ENCODE measurements at places on chromosomes 6 and 20.

GRCh38 chr6:85127168-85127498, 322.8 kb upstream of the NT5E start:
- DNase-seq, result no peak

- DNase-seq, result no peak
Observed at GRCh38 chr20:33817411-33817810, 6.3 kb downstream of the CHMP4B start.

DNA sequence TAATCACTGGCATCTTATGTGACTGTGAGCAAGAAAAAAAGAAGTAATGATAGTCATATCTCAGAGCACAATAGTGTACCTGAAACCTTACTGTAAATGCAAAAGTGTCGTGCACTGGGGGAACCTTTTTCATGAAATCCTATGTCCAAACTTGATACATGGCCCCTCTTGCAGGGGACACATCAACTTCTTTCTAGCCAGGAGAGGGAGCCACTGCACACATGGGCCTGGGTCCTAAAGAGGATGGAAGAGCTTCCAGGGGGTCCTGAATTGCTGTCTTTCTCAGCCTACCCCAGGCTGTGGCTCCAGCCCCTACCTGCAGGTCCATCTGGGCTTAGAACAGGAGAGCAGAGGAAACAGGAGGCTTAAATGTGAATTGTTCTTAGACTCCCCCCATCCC, 165.7 kb downstream of the SOD2 start:
- DNase-seq, result no peak

- no peak for DNase-seq
Observed at GRCh38 chr20:47854687-47855212, 69.5 kb upstream of the SULF2 start.

DNA sequence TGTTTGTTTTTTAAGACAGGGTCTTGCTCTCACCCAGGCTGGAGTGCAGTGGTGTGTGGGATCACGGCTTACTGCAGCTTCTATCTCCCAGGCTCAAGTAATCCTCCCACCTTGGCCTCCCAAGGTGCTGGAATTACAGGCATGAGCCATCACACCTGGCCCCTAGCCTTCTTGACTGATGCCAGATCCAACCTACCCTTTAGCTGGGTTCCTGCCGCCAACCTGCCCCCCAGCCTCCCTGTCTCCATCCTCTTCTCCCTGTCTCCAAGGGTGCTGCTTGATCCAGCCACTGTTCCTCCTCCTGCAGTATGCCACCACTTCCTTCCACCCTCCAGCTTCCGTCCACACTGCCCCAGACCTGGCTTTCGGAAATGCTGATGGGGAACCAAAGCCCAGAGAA, 3.2 kb upstream of the C20orf144 start:
- no peak for DNase-seq

DNA sequence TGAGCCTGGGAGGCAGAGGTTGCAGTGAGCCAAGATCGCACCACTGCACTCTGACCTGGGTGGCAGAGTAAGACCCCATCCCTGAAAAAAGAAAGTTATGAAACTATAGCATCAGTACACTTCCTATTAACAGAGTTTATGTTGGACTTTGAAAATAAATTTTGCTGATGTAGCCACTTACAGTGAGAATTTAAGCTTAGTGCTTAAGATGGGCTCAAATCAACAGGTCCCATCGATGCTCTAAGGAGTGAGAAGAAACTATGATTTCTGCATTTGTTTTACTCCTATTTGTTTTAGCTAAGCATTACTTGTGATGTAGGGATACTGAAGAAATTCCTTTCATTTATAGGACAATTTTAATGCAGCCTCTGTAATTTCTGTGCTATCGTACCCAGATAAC, 93.3 kb upstream of the CLDN20 start:
- no peak for DNase-seq

- no peak for DNase-seq
Observed at GRCh38 chr20:15241681-15242080, 904.3 kb upstream of the FLRT3 start.

DNA sequence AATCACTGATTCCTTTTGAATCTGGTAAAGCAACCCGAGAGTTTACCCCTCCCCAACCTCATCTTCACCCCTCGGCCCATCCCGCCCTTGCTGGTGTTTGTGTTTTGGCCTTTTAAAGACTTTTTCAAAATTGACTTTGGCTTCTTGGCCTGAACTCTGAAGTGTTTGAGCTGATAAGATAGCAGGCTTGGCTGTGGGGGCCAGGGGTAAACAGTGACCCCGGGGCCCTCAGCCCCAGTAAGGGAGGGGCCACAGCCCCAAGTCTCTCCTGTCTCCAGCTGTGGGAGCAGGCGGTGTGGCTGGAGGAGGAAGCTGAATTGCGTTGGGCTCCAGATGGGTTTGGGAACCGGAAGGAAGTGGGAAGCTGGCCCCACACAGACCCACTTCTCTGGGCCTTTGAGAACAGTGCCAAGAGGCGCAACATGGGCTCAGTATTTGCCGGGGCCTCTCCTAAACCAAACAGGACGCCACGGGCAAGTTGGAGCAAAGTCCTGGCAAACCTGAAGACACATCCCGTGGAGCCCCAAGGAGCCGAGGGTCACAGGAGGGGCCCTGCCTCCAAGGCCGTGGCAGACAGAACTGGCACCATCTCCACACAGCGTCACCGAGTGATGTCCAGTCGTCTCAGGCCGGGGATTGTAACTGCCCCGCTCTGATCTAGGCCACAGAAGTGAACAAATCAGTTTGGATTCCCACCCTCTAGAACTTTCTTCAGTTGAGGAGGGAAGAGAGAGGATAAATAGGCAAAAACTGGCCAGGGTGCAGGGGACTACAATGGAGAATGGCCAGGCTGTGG, 54.3 kb upstream of the PTPN1 start:
- no peak for DNase-seq

DNA sequence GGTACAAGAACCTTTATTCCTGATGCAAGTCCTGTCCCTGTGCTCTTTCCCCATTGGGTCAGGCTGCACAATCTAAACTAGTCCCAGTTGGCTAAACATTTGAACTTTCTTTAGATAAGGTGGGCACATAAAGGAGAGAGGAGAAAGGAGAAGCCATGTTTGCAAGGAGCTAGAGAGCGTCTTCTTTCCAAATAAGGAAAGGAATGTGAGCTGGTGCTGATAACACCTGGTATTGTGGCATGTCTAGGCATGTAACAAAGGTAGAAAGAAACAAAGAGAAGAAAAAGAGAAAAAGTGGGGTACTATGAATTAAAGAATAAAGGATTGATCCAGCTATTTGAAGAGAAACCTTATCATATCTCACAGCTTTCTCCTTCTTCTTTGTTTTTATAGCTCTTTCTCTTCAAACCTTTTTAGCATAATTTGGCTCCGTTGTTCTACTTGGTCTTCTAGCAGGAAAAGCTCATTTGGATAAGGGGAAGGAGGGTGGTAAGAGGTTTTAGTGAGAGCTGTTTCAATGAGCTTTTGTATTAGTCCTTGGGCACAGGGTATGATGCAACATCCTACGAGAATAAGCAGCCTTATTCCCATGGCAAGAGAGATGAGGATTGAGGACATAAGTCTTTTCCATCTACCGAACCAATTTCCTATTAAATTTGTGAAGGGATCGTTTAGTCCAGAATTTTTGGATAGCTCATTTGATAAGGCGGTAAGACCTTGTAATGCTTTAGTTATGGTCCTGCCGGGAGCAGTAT, 415.5 kb upstream of the MAN1A1 start:
- DNase-seq, result no peak

DNA sequence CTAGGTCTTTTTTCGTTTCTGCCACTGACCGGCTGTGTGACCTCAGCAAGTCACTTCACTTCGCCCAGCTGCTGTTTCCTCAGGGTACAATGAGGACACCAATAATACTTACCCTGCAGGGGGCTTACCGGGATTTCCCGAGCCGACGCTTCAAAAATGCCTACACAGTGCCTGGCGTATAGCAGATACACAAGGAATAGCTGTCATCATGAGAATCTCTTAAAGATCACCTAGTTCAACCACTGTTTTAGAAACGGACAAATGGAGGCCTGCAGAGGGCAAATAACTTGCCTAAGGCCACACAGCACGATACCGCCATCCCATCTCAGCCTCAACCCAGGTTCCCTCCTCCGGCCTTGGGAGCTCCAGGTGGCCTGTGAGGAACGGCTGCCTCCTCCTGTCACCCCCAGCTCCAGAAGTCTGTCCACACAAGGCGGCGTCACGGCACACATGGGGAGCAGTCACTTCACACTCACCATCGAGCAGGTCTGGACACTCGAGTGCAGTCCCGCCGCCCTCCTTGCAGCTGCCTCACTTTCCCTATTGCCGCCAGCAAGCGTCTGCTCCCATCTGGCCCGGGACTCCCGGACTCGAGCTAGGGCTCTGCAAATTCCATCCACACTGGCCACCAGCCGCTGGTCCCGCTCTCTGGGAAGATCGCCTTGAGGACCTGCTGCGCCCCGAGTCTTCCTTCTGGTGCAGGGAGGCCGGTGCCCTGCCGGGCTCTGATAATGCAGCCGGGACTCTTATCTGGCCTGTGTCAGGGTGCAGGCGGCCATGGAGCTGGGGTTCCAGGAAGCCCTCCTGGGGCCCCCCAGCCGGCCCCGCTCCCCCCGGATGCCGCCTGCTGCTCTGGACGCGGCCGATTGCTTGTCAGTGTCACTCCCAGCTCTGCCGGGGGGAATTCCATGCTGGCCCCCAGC, at the start of gene RIPOR3:
Gene RIPOR3, minus strand, starts transcription at position 893 of the 923 bp plus-strand sequence. Its CDS starts 414 bp downstream, at position 479.
- DNase-seq, result no peak

GRCh38 chr20:20897145-20897544, 184.7 kb upstream of the RALGAPA2 start:
- DNase-seq, result no peak

- DNase-seq, result no peak
Observed at GRCh38 chr6:91097364-91097763, 510.5 kb upstream of the MAP3K7 start.

DNA sequence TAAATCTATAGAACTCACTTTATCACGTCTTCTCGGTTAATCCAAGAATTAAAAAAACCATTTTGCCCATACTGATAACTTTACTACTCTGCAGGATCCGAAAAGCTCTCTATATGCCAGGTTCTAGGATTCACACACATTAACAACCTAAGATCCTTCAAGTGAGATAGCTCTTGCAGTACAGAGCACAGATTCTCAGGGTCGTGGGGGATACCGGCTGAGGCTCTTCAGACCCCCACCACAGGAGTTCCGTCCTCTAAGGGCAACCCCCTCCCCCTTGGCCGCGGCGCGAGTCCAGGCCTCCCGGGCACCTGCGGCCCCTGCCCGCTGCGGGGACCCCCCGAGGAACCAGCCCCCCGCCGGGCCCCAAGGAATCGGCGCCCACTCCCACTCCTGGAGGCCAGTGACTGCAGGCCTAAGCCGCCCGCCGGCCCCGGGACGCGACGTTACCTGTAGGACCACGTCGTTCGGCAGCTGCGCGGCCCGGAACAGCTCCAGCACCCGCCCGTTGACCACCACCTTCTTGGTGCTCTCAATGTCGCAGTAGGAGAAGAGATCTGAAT, 892 bp downstream of the REPS1 start:
- DNase-seq, result no peak

GRCh38 chr6:31498748-31499147, 803 bp downstream of the MICB start:
- no peak for DNase-seq

DNA sequence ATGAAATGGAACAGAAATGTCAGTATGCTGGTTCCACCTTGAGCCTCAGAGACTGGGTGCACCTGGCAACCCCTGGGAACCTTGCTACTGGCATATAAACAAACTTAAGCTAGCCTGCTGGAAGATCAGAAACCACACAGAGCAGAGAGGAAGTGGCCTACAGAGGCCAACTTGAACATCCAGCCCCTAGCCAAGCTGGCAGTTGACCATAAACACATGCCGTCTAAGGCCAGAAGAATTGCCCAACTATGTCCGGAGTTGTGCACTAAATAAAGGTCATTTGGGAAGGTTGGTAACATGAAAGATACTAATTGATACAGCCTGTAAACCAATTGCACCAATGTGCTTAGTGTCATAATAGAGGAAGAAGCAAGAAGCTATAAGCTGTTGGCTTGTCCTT, 266.6 kb upstream of the BTBD3 start:
- DNase-seq, result no peak

- no peak for DNase-seq
Observed at GRCh38 chr6:38100380-38100779, 280.9 kb downstream of the ZFAND3 start.

DNA sequence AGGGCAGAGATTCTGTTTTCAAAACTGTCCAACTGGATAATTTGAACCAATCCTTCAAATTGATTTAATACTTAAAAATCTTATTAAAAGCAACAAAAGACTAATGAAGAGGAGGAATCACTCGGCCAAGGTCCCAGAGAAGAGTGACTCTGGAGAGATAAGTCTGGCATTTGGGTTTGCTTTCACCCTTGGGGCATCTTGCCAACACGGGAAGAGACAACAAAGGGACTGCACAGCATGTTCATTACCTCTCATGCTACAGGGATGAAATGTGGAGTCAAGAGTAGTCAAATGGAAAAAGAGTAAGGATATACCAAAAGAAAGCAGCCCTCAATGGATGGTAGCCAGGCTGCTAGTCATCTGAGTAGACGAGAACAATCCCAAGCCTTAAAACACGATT, 68.2 kb downstream of the KHDRBS2 start:
- no peak for DNase-seq

DNA sequence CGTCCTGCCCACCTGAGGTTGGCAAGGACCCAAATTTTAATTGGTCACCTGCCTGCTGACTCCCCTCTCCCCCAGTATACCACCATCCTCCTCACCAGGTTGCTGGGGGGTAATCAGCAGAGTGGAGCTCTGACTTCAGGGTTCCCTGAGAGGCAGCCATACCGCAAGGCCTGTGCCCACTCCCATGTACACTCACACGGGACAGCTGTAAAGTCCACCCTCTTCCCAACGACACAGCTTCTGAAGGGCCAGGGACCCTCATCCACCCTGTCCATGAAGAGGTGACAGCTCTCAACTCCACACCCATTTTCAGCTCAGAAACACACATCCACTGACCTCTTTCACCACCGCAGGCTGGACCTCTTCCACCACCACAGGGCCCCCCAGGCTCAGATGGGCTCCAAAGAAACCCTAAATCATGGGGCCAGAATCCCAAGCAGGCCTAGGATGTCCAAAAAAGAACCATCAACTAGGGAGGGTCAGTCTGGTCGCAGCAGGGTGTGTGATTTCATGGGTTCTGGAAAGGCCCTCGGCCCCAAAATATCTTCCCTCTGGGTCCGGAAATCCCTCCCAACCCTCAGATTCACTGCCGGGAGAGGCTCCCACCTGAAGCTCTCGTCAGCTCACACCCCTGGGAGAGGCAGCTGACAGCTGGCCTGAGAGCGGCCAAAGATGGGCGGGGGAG, 30.0 kb downstream of the TFEB start:
- DNase-seq, result no peak

DNA sequence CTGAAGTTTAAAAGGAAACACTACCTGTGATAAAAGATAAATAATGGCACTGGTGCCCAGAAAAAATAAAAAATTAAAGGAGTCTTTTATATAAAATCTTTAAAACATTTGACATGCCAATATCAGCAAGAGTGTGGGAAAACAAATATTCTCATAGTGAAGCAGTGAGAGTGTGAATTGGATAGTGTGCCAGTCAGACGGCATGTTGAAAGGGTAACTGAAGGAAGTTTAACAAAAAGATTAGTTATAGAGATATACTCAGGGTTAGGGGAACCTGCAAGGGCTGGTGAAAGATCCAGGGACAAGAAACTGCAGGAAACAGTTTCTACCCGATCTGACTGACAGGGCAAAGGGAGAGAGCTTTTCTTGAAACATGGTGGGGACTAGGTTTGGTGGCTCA, 22.2 kb upstream of the GMNN start:
- DNase-seq, result no peak
